ENCODE measurements at places on chromosomes 13 and 19.

DNA sequence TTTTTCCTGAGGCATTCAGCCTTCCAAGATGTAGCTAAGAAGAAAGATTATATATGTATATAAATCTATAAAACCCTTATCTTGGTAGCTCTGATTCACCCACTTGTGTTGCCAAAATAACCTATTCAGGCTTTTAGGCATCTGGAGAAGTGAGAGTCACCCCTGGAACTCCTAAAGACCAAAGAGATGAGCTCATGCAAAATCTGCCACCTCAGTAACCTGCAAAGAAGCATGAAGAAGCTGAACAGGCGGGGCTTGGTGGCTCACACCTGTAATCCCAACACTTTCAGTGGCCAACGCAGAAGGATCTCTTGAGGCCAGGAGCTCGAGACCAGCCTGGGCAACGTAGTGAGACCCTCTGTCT is 393.7 kb downstream of the FOXO1 start:
- no peak for DNase-seq

GRCh38 chr19:41691268-41691970 is 3.3 kb upstream of the CEACAM7 start:
- DNase-seq, result no peak

DNA sequence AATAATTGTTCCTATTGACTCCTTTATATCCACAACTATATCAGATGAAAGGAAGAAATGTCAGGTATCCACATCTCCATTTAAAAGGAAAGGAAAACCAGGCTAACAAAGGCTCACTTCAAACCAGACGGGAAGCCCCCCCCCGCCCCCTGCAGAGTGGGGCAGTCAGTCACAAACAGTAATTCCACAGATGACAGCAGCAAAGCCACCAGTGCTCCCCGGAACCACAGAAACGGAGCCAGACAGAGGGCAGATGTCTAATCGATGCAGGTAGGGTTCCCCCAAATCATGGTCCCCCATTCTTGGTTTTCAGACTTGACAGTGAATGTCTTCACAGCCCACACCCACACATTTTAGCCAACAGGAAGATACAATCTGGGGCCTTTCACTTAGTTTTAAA is 100.8 kb downstream of the STK24 start:
- DNase-seq, result no peak

- no peak for DNase-seq
These were observed 616 bp downstream of the HNRNPUL1 start for GRCh38 chr19:41264581-41265394.

DNA sequence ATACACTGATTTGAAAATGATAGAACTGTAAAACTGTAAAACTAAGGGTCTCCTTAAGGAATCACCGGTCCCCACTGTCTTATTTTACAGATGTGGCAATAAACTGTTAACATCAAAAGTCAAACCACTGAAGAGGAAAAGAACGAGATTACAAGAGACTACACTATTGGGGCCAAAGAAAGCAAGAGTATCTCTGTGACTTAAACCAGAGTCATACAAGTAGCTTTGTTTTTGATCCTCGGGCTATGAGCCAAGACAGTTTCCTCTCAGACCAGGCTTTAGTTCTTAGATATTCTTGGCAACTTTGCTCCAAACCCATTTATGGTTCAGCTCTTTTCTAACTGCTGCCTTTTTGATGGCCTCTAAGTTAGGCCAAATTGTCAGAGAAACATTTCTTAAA is 113.8 kb downstream of the TBC1D4 start:
- no peak for DNase-seq
